HCT116 (cell line): ENCODE measurements at places on chromosomes 4 and X. TPM values are rescaled to one million over a fixed set of nuclear protein-coding genes. Genes with fewer than 3 reads are reported as not detected.
A peak's percentile ranks its signal among the peaks of the same experiment; 100 is the strongest.

DIPK2B gene
- not detected for total RNA-seq

DNA sequence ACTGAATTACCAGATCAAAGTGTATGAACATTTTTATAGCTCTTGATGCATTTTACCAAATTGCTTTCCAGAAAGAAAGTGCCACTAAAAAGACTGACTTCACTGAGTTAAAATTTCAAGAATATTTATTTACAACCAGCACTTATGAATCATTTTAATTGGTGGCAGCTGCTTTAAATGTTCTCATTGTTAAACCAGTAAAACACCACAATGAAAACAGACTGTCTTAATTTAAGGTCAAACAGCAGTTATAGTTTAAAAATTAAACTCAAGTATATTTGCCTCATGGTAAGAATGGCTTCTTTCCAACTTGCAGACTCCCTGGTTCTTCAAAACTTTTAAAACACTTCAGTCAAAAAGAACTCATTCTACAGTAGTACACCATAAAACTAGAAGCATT lies 36.9 kb downstream of the AMMECR1 start:
- peaks cover 15% of the 10 kb centered on the region for H3K4me1 ChIP-seq
- H3K27ac ChIP-seq: no peak overlapping the region
- H3K4me3 ChIP-seq: no peak overlapping the region

VSIG4 gene
- total RNA-seq: 0.59 TPM

GRCh38 chr4:83219344-83220331 lies 65.0 kb downstream of the COQ2 start:
- no peaks in the 10 kb centered on the region for H3K36me3 ChIP-seq
- peaks cover 15% of the 10 kb centered on the region; the same call in 1 of the 2 replicates for H3K4me1 ChIP-seq
- H3K27me3 ChIP-seq: no peaks in the 10 kb centered on the region
- no peak overlapping the region for H3K4me3 ChIP-seq
- no peak for DNase-seq

DNA sequence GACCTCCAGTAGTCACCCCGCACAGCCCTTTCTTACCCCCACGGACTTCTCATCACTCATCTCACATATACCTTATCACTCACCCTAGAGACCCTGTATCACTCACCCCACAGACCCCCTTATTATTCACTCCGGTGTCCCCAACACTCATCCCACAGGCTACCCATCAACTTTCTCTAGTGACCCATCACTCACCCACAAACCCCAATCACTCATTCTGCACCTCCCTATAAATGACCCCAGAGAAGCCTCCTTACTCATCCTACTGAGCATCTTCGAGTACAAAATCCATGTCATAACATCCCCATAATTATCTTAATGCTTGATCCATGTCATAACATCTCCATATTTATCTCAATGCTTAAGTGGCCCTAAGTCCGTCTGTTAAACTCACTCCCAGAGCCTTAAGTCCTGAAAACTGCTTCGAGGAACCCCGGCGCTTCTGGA lies 934 bp downstream of the ZNF41 start:
- H3K27ac ChIP-seq: peak overlapping the region; percentile 78; the same call in 1 of the 2 replicates
- no peaks in the 10 kb centered on the region for H3K4me1 ChIP-seq
- no peaks in the 10 kb centered on the region for H3K27me3 ChIP-seq
- H3K4me3 ChIP-seq: peak overlapping the region; percentile 68

TMEM47 gene
- 0.10 TPM for total RNA-seq

DNA sequence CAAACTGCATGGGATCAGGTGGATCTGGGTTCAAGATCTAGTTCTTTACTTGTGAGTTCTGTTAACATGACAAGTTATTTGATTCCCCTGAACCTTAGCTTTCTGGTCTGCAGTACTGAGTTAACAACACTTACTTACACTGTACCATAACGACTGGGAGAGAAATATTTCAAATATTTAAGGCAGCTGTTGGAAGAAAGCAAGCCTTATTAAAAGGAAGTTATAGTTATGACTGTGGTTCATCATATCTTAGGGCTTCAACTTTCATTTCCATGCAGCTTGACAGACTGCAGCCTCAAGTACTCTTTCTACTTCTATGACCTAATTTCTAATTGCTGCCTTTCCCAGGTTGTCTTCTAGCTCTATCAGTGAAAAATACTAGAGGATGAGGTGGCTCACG lies 40.0 kb upstream of the PDGFRA start:
- no peaks in the 10 kb centered on the region for H3K36me3 ChIP-seq
- DNase-seq: no peak
- H3K27ac ChIP-seq: no peak overlapping the region
- no peak overlapping the region for H3K4me3 ChIP-seq
- no peaks in the 10 kb centered on the region for H3K27me3 ChIP-seq

- no peaks in the 10 kb centered on the region for H3K36me3 ChIP-seq
- DNase-seq: no peak
- H3K27ac ChIP-seq: no peak overlapping the region
- H3K4me1 ChIP-seq: no peaks in the 10 kb centered on the region
These were observed 138.3 kb upstream of the TEX13D start for GRCh38 chrX:124194199-124194598.

ATP6AP1 gene
- total RNA-seq: 53.4 TPM

DNA sequence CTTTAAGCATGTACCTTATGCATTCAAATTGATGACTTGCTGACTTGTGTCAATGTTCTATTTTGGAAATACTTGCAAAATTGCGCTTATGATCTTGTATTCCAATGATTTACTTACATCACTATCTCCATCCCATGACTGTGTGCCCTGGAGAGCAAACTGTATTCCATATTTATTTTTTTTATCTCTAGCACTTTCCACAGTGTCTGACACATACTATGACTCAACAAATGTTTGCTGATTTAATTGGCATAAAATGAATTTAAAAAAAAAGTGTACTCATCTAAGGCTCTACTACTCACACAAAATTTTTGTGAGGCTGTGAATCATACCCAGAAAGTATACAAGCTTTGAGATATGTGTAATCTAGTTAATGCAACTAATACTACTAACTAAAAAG lies 1066.8 kb upstream of the ADGRL3 start:
- H3K27ac ChIP-seq: no peak overlapping the region
- no peak for DNase-seq
- H3K4me1 ChIP-seq: no peaks in the 10 kb centered on the region
- no peaks in the 10 kb centered on the region for H3K27me3 ChIP-seq

DNA sequence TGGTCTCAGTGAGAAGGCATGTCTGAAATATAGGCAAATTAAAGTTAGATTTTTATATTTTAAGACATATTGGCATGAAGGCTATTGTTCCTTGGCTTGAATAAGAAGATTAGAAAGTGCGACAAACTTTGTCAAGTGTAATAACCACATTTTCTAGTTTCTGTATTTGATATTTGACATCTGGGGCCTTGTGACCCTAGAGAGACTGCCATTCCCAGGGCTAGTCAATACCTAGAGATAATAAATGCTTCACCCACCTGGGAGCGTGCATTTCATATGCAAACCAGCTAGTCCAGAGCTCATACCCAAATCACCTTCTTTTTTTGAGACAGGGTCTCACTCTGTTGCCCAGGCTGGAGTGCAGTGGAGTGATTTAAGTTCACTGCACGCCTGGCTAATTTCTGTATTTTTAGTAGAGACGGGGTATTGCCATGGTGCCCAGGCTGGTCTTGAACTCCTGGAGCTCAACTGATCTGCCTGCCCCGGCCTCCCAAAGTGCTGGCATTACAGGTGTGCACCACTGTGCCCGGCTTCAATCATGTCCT lies 62.6 kb downstream of the COQ2 start:
- H3K36me3 ChIP-seq: no peaks in the 10 kb centered on the region
- H3K4me3 ChIP-seq: no peak overlapping the region
- H3K4me1 ChIP-seq: peaks cover 15% of the 10 kb centered on the region; the same call in 1 of the 2 replicates
- no peaks in the 10 kb centered on the region for H3K27me3 ChIP-seq
- H3K27ac ChIP-seq: no peak overlapping the region

RAB41 gene
- total RNA-seq: not detected

DNA sequence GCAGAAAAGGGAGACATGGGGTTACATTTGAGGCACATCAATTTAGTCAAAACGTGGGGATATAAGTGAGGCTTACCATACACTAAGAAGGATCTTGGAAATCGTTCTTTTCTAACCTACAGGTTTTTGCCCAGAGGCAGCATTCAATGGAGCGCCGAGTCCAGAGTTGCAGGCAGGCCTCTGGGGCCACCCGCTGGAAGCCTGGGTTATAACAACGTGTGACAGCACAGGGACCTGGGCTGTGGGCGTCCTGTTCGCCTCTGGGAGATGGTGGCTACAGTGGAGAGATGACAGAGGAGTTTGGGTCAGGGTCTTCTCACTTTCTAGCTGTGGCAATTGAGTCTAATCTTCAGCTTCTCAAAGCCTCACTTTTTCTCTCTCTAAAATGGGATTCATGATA lies 53.9 kb downstream of the ENPP6 start:
- no peak for DNase-seq
- no peak overlapping the region for H3K27ac ChIP-seq
- H3K27me3 ChIP-seq: peaks cover 5% of the 10 kb centered on the region; the same call in 1 of the 2 replicates
- no peak overlapping the region for H3K4me3 ChIP-seq

DNA sequence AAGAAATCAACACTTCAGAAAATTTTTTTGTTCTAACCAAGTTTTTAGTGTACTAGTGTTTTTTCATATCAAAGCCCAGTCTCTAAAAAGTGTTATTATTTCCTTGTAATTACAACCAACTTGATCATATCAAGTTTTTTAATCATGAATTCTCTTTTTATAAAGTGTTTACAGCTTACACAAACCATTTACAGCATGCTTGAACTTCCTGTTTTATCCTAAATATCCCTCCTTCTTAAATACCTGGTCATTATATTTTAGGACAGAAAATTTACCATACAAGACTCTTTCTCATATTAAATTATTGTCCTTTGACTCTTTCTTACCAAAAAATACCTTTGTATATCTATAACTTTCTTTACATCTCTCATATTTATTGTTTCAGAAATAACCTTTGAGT lies 89.4 kb upstream of the NPY2R start:
- no peak overlapping the region for H3K4me3 ChIP-seq
- no peak overlapping the region for H3K27ac ChIP-seq
- H3K27me3 ChIP-seq: no peaks in the 10 kb centered on the region
- H3K36me3 ChIP-seq: no peaks in the 10 kb centered on the region
- no peaks in the 10 kb centered on the region for H3K4me1 ChIP-seq

DNA sequence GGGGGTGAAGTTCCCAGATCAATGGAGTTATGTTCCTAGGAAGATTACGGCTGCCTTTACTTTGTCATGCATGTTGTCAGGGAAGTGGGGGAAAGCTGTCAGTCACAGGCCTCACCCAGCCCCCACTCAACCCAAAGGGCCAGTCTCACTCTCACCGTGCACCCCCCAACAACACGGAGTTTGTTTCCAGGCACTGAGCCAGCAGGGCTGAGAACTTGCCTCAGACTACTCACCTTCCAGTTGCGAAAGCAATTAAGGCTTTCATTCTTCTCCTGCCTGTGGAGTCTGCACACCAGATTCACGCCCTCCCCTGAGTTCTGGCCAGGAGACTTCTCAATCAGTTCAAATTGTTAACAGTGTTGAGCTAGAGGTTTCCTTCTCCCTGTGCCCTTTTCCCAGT lies 114.3 kb downstream of the SH3BGRL start:
- DNase-seq: no peak
- no peak overlapping the region for H3K4me3 ChIP-seq
- H3K4me1 ChIP-seq: no peaks in the 10 kb centered on the region
- no peaks in the 10 kb centered on the region for H3K36me3 ChIP-seq
- no peak overlapping the region for H3K27ac ChIP-seq
- H3K27me3 ChIP-seq: no peaks in the 10 kb centered on the region

CXXC4 gene
- 0.54 TPM for total RNA-seq

DNA sequence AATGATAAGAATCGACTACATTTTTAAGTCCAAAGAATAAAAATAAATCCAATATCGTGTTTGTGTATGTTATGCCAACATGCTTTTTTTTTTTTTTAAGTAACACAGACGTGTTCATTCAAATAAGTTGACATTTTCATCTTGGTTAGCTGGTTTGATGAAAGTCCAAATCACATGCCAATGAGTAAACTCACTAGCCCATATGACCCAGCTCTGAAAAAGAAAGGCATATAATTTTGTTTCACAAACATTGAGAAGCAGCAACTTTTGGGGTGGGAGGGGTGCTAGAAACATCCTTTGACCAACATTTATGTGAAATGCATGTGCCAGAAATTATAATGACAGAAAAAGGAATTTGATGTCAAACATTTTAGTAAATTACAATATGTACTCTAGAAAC lies 61.6 kb upstream of the SPP1 start:
- H3K27ac ChIP-seq: no peak overlapping the region
- no peaks in the 10 kb centered on the region for H3K36me3 ChIP-seq
- no peak for DNase-seq
- H3K27me3 ChIP-seq: no peaks in the 10 kb centered on the region

TENM3 gene
- total RNA-seq: 0.54 TPM

CENPVL1 gene
- total RNA-seq: not detected
